Activated naive CD4-positive, alpha-beta T cell treated with anti-CD3 and anti-CD28 coated beads, Interleukin-2, amount 50 U/mL, for 16 hours (primary cell): ENCODE measurements at places on chromosomes 13 and 19.

DNA sequence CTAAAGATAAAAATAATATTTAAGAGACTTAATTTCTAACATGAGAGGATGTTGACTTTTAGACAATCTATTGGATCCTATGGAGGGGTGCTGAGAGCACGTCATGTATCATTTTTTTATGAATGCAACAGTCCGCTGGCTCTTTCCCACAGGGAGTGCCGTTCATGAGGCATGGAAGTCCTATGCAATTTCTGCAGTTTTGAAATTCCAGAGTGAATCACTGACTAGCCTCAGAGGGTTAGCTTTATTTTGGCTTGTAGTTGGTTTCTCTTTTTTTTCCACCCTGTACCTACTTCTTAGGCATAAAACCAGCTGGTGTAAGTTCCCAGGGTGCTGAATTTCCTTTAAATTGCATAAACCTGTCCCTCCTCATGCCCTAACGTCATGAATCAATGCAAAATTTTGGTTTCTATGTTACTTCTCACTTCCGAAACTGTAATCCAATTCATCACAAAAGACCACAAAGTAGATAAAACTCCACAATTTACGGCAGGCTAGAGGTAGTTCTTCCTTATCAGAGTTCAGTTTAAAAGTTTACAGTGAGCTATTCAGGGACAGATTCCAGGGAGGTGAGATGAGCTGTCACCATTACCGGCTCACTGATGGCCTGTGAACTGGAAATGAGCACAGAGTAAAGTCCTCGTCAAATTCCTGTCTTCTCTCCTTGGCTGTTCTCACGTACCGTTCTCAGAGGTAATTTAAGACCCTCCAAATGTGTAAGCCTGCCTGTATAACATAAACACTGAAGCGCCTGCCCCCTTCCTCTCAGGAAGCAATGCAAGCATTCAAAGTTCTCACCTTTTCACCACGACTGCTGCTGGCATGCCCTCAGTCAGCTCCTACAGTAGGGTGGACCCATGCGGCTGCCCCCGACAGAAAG, 216.6 kb upstream of the SLC10A2 start:
- no peak for DNase-seq

DNA sequence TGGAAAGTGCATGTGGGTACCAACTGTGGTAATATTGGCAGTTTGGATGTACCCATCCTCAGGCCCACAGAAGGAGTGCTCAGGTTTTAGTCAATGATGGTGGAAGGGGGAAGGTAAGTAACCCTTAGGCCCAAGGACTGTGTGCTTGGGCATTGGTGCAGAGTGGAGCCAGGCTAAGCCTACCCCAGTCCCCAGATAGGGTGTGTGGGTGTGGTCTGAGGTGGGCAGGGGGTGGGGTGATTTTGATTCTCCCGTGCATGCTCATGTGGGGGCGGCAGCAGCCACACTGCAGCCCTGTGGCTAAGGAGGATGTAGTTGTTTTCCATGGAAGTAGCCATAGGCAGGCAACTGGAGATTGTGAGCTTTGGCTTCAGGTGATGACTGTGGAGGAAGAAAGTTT, 2197.3 kb downstream of the PCDH9 start:
- DNase-seq: no peak

GRCh38 chr19:14379294-14380065, 1.8 kb upstream of the ADGRE5 start:
- DNase-seq: no peak

DNA sequence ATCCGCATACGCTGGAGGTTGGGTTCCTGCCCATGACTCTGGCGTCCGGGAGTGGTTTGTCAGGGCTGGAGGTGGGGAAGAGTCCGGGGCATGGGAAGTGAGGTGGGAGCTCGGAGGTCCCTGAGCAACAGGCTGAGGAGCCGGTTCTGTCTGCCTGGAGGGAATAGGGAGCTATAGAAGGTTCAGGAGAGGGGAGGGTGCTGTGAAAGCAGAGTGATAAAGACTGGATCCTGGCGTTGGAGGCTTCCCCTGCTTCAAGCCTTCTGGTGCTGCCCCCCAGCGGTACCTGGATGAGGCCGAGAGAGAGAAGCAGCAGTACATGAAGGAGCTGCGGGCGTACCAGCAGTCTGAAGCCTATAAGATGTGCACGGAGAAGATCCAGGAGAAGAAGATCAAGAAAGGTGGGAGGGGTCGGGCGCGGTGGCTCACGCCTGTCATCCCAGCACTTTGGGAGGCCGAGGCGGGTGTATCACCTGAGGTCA, 2.6 kb downstream of the HMG20B start:
- no peak for DNase-seq

DNA sequence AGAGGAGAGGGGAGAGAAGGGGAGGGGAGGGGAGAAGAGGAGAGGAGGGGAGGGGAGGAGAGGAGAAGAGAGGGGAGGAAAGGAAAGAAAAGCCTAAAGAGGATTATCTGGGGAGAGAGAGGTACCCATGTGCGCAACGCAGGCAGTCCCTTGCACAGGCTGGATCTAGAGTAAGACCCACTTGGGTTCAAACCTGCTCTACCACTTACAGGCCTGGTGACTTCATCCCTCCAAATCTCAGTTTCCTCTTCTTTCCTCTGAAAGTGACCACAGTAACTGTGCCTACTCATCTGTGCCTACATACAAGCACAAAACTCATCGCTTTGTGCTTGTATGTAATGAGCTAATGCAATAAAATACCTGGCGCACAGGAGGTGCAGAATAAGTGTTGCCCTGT, 732 bp upstream of the MAP1S start:
- DNase-seq: no peak

DNA sequence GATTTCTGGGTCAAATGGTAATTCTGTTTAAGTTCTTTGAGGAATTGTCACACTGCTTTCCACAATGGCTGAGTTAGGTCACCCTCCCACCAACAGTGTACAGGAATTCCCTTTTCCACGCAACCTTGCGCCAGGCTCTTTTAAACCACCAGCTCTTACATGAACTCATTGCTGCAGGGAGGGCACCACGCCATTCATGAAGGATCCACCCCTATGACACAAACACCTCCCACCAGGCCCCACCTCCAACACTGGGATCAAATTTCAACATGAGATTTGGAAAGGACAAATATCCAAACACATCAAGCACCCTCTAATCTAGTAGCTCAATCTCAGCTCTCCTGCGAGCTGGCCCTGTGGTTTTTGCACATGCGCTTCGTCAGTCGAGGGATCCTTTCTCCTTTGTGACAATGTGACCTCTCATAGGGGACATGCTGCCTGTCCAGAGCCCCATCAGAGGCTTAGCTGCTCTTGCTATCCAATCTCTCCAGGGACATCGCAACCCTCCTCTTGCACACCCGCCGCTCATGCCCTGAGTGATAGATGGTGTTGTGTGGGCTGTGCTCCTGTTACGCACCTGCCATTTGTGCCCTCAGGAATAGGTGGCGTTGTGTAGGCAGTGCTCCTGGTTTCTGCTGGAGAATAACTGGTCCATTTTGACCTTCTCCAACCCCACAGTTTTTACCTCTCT, 328.0 kb downstream of the UQCRFS1 start:
- DNase-seq: no peak

GRCh38 chr19:48154003-48154402, 16.1 kb downstream of the LIG1 start:
- no peak for DNase-seq

- DNase-seq: no peak
Observed at GRCh38 chr19:53823380-53824120, 564 bp downstream of the NLRP12 start.

- DNase-seq: no peak
Observed at GRCh38 chr19:19285686-19286085, 12.6 kb upstream of the TM6SF2 start.

DNA sequence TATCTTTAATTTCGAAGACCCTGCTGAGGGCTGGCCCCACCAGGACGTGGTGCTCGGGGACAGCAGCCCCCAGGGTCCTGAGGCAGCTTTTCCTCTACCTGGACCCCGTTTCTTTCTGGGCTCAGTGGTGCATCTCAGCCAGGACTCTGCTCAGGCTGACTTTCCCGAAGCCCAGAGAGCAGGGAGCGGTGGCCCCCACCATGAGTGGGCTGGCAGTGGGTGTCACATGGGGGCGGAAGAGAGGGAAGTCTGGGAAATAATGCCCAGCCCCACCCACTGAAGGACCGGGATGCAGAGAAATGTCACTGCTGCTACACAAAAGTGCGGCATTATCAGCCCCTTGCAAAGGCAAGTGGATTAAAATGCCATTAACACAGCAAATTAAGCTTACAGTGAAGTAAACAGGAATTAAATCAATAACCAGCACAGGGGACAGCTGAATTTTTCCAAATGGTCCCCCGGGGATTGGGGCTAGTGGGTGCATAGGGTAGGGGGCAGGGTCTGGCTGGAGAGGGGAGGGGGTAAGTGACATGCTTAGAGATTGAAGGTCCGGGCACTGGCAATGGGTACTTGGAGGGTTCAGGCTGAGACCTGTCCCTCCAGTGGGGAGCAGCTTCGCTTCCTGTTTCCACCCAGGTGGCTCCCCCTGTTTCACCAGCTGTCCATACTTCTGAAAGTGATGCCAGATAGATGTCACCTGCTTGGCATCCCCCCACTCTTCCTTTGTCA, 177.3 kb downstream of the URI1 start:
- no peak for DNase-seq

- no peak for DNase-seq
Observed at GRCh38 chr19:40283414-40284250, 1.5 kb downstream of the AKT2 start.

GRCh38 chr13:78593652-78594455, 9.5 kb downstream of the POU4F1 start:
- DNase-seq: no peak

- no peak for DNase-seq
Observed at GRCh38 chr19:44476559-44477408, 23.5 kb downstream of the ZNF180 start.

GRCh38 chr13:50797091-50797490, 46.4 kb downstream of the DLEU7 start:
- no peak for DNase-seq

DNA sequence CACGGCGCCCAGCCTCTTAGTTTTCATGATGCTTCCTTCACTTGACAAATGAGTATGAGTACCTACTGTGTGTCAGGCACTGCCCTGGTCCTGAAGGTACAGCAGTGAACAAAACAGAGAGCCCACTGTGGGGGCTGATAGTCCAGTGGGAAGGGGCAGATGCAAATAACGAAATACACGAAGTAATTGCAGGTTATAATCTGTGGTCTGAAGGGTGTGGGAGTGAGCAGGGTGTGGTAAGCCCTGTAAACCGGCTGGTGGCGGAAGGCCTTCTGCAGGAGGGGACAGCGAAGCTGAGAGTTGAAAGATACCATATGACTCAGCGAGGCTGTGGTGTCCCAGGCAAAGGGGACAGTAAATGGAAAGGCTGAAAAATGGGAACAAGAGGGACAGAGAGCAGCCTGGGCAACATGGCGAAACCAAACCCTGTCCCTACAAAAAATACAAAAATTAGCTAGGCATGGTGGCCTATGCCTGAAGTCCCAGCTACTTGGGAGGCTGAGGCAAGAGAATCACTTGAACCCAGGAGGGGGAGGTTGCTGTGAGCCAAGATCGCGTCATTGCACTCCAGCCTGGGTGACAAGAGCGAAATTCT, 60.5 kb downstream of the MAP4K1 start:
- no peak for DNase-seq

DNA sequence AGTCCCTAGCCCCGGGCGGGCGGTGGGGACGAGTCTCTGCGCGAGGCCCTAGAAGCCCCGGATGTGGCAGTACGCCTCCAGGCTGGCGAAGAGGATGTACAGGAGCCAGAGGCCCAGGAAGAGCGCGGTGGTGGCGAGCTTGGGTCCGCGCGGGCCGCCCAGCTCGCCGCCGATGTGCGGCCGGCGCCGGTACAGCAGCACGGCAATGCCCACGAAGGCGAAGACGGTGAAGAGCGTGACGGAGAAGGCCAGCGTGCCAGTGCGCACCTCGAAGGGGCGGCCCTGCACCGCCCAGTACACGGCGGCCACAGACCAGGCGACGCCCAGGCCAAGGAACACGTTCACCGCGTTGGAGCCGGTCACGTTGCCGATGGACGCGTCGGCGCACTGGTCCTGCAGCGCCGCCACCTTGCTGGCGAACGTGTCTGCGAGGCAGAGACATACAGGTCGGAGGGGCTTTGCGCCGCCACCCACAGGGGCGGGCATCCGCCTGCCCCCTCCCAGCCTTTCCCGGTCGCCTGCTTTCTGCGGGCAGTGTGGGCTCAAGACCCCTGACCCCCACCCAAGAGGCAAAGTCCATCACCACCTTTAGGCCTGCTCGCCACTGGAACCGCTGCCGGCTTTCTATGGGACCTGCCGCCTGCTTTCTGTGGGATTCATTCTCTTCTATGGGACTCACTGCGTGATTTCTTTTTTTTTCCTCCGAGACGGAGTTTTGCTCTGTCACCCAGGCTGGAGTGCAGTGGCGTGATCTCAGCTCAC, 10.9 kb upstream of the MEIS3 start:
- DNase-seq: no peak

GRCh38 chr19:756236-756635, 5.3 kb downstream of the MISP start:
- DNase-seq: peak; percentile 19

GRCh38 chr13:101486708-101487437, 34.4 kb downstream of the ITGBL1 start:
- no peak for DNase-seq

- DNase-seq: no peak
Observed at GRCh38 chr13:52992110-52992509, 36.5 kb upstream of the OLFM4 start.

DNA sequence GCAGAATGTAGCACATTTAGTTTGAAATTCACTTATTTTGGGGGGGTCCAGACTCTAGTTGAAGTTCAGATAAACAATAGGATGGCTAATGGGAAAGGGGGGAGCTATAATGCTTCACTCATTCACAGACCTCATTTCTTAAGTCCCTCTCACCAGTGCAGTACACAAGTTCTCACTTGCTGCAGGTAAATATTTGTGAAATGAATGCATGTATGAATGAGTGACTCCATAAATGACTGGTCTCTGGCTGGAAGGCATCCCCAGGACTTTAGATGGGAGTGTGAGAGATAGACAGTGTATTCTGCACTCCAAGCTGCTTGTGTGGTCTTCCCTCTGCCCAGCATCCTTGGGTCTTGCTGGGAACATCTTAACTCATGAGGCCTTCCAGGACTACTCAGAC, 169.2 kb downstream of the ZIC5 start:
- DNase-seq: no peak

DNA sequence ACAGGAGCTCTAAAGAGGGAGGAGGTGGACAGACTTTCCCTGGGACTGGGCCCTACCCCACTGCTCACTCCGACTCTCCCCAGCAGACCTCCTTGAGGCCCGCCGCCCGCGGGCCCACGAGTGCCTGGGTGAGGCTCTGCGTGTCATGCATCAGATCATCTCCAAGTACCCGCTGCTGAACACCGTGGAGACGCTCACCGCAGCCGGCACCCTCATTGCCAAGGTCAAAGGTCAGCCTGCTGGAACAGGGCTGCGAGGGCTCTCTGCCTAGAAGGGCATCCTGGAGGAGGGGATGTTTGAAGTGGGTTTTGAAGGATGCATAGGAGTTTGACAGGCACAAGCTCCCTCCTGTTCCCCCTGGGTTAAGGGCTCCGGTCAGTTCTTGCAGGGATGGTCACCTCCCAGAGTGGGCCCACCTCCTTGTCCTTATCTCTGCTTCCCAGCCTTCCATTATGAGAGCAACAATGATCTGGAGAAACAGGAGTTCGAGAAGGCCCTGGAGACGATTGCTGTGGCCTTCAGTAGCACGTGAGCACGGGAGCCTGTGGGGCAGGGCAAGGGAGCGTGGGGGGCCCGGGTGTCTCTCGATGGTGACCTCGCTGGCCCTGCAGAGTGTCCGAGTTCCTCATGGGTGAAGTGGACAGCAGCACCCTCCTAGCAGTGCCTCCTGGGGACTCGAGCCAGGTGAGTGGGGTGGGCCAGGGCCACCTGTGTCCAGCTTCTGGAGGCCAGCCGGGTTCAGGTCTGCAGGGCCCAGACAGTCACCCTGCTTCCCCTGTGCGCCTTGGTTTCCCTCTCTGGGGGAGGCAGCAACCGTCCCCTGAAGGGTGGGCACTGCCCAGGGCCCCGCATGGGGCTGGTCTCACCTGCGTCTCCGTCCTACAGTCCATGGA, 6.3 kb downstream of the ARHGAP45 start:
- peak; percentile 26 for DNase-seq
